Left lobe of liver (tissue), 2 donors: ENCODE measurements at places on chromosomes 2 and 18. TPM values are rescaled to one million over a fixed set of nuclear protein-coding genes. Genes with fewer than 3 reads are reported as not detected.

UGT1A4 gene
- total RNA-seq, result 454 TPM

GRCh38 chr2:216761809-216762208 lies 66.5 kb upstream of the IGFBP5 start:
- no peak for DNase-seq

GRCh38 chr2:234747032-234747431 lies 204.8 kb upstream of the SH3BP4 start:
- DNase-seq, result no peak

GRCh38 chr2:28702415-28702861 lies 49.2 kb upstream of the PPP1CB start:
- DNase-seq, result peak; percentile 81

- DNase-seq, result no peak
These were observed 774.9 kb downstream of the RNF144A start for GRCh38 chr2:7691961-7692656.

DNA sequence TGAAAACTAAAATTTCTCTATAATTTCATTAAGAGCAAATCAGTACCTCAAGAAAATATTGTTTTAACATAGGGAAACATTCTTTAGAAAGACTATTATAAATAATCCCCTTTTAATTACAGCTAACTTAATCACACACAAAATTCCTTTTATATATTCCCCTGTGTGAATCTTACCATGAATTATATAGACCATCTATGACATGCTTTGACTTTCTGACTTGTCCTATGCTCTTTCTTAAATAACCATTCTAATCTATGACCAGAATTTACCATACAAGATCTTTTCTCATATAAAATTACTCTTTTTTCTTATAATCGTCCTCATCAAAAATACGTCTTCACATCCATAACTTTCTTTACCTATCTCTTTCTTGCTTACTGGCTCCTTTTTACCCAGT lies 824.2 kb upstream of the FAM98A start:
- DNase-seq, result no peak

DNA sequence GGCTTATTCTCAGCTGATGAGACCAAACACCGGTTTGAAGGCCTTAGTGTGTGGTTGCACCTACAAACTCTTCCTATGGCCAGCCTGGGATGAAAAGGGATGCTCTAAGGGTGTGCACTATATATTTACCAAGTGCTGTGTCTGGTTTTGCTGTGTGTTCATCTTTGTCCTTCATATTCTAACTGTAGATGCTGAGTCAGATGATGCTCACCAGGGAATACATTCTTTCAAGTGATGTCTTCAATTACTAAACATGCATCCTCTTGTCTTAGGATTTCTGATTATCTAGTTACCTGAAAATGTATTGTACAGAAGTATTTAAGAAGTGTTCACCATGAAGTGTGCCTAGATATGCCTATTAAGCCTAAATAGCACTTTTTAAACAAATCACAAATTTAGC lies 1111.6 kb upstream of the ZEB2 start:
- no peak for DNase-seq

CCDC150 gene
- 2.2 TPM for total RNA-seq

- DNase-seq, result no peak
These were observed 120.9 kb upstream of the ITGB6 start for GRCh38 chr2:160321006-160321405.

GRCh38 chr18:22563164-22563583 lies 145.5 kb upstream of the CTAGE1 start:
- DNase-seq, result no peak

- DNase-seq, result no peak
These were observed 90.6 kb downstream of the SGPP2 start for GRCh38 chr2:222514901-222515300.

DNA sequence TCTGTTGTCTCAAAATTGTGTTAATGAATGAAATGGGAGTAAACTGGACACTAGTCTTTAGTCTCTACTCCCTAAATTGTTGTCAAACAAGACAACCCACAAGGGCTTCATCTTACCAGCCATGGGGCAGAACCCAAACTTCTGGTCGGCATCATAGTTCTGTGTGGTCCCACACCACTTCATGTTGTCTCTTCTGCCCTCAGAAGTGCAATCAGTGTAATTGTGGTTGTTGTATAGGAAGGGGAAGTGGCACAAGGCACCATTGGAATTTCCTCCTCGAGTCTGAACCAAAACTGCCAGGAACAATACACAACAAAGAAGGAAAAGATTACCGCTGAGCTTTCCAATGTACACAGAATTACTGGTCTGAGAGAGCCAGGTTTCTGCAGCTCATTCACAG lies 12.6 kb downstream of the FN1 start:
- DNase-seq, result no peak
